ENCODE measurements at places on chromosomes 3 and 15. TPM values are rescaled to one million over a fixed set of nuclear protein-coding genes. Genes with fewer than 3 reads are reported as not detected.
A peak's percentile ranks its signal among the peaks of the same experiment; 100 is the strongest.

GRCh38 chr3:40337136-40338108, 27.9 kb downstream of the EIF1B start:
- H3K27me3 ChIP-seq, result no peaks in the 10 kb centered on the region
- no peak overlapping the region for H3K4me3 ChIP-seq
- H3K27ac ChIP-seq, result no peak overlapping the region
- no peaks in the 10 kb centered on the region for H3K36me3 ChIP-seq
- no peak for DNase-seq
- H3K4me1 ChIP-seq, result no peaks in the 10 kb centered on the region

DNA sequence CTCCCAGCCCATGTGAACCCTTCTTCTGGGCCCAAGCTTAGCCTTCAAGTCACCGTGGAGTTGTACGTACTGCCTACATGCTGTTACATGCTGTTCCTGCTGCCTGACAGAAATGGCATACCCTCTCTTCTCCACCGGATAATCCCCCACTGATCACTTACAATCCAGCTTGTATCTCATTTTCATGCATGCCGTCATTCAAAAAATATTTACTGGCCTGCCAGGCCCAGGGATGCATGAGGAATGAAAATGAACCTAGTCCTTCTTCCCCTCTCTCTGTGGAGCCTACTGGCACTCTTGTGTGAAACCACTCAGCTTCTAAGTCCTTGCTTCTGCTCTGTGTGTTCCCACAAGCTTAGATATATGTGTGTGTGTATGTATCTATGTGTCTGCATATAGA, 60.6 kb downstream of the WNT5A start:
- no peak for DNase-seq
- no peaks in the 10 kb centered on the region for H3K4me1 ChIP-seq
- H3K36me3 ChIP-seq, result no peaks in the 10 kb centered on the region

GRCh38 chr3:197015790-197016736, 13.6 kb downstream of the MELTF start:
- no peak overlapping the region for H3K27ac ChIP-seq
- DNase-seq, result no peak
- H3K4me3 ChIP-seq, result no peak overlapping the region
- no peaks in the 10 kb centered on the region for H3K27me3 ChIP-seq
- no peaks in the 10 kb centered on the region for H3K36me3 ChIP-seq

GRCh38 chr3:37290551-37290950, 116.2 kb upstream of the LRRFIP2 start:
- no peak for DNase-seq
- no peak overlapping the region for H3K4me3 ChIP-seq
- no peaks in the 10 kb centered on the region for H3K4me1 ChIP-seq
- H3K27me3 ChIP-seq, result no peaks in the 10 kb centered on the region
- no peak overlapping the region for H3K27ac ChIP-seq
- no peaks in the 10 kb centered on the region for H3K36me3 ChIP-seq

DNA sequence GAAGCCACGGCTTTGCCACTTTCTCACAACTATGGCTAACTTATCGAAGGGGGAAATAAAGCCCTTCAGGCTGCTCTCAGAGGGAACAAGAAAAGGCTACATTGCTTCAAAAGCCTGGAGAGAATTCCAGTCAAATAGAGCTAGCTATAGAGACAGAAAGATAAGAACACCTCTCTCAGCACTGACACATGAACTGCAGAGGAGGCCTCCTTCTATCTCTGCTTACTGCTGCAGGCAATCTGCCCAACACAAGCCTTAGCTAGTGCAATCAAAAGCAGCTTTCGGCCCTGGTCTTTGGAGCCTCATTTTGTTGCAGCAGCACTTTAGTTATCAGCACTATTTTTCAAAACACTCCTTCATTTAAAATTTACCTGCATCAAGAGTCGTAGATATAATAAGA, 118.4 kb upstream of the ROBO1 start:
- H3K27ac ChIP-seq, result no peak overlapping the region
- no peak overlapping the region for H3K4me3 ChIP-seq
- no peaks in the 10 kb centered on the region for H3K36me3 ChIP-seq

DNA sequence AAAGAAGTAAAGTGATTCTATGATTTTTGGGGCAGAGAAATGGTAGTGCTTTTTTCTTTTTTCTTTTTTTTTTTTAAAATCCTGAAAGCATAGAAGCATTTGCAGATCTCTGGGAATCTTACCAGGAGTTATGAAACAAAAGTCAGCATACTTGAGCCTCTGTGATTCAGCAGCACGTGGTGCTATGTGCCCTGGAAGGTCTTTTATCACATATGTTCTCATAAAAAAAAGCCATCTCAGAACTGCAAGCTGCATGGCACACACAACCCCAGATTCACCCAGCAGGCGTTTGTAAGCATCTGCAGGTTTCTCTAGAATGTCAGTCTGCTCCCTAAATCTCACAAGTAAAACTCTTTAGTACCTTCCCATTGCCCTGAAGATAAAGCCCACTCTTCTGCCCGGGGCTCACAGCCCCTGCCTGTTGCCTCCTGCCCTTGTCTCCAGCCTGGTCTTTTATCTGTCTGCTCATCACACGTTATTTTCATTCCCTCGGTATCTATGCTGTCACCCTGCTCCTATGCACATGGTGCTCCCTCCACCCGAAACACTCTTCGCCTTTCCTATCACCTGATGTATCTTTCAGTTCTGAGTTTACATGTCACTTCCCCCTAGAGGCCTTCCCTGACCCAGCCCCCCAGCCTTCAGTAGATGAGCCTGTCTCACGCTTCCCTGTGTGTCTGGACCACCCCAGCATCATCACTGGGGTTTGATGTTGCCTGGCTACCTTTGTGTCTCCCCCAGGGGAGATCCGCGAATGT, 72.4 kb downstream of the CHDH start:
- no peak overlapping the region for H3K27ac ChIP-seq
- H3K4me1 ChIP-seq, result peaks cover 5% of the 10 kb centered on the region
- H3K27me3 ChIP-seq, result no peaks in the 10 kb centered on the region
- no peak overlapping the region for H3K4me3 ChIP-seq
- DNase-seq, result peak; percentile 27
- H3K36me3 ChIP-seq, result no peaks in the 10 kb centered on the region

- no peak overlapping the region for H3K27ac ChIP-seq
- H3K27me3 ChIP-seq, result no peaks in the 10 kb centered on the region
- H3K36me3 ChIP-seq, result no peaks in the 10 kb centered on the region
- no peak overlapping the region for H3K4me3 ChIP-seq
- no peaks in the 10 kb centered on the region for H3K4me1 ChIP-seq
- DNase-seq, result no peak
Observed at GRCh38 chr15:83652626-83653204, 1.2 kb upstream of the ADAMTSL3 start.

GRCh38 chr3:183579967-183580900, 24.7 kb upstream of the KLHL6 start:
- no peaks in the 10 kb centered on the region for H3K27me3 ChIP-seq
- DNase-seq, result no peak
- no peak overlapping the region for H3K4me3 ChIP-seq
- no peak overlapping the region for H3K27ac ChIP-seq

DNA sequence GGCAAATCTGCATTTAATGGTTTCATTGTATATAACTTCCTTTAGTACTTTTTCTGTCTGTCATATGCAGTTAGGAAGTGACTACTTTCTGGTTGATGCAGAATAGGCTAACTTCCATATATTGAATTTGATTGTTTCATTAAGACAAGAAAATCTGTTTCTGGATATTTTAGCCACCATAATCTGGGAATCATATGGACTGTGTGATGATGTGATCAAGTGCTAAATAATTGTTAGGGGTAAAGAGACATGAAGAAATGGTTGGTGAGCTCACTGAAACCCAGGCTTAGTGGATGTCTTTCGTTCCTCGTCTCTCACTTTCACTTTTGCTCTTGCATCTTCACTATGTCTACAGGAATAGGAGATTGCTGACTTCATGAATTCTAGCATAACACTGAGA, 3.5 kb upstream of the MNS1 start:
- H3K4me3 ChIP-seq, result no peak overlapping the region
- no peak for DNase-seq
- H3K4me1 ChIP-seq, result no peaks in the 10 kb centered on the region
- H3K27me3 ChIP-seq, result no peaks in the 10 kb centered on the region
- H3K36me3 ChIP-seq, result no peaks in the 10 kb centered on the region
- H3K27ac ChIP-seq, result no peak overlapping the region

DNA sequence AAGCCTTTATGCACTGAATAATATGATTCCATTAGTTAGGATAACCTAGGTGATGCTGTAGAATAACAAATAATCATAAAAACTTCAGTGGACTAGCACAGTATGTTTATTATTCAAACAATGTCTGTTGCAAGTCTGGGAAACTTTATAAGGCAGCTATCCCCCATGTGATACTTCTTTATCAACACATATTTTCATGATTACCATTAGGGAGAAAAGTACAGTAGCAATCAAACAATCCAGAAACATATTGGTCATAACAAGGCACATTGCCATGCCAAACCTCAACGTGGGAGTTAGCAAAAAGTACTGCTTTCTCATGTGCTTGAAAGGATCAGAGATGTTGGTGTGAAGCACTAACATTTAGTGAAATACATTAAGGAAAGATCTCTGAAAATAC, 35.5 kb downstream of the EOMES start:
- no peaks in the 10 kb centered on the region for H3K36me3 ChIP-seq
- H3K27ac ChIP-seq, result no peak overlapping the region
- DNase-seq, result no peak

GRCh38 chr15:39199076-39199475, 381.8 kb upstream of the THBS1 start:
- no peak overlapping the region for H3K4me3 ChIP-seq
- no peaks in the 10 kb centered on the region for H3K27me3 ChIP-seq
- no peaks in the 10 kb centered on the region for H3K4me1 ChIP-seq
- H3K36me3 ChIP-seq, result no peaks in the 10 kb centered on the region

FAM3D gene
- total RNA-seq, result 4.7 TPM

OXSM gene
- total RNA-seq, result 9.5 TPM

XCR1 gene
- total RNA-seq, result not detected

CLDN1 gene
- 8.8 TPM for total RNA-seq
